GM19239 (cell line): ENCODE measurements at places on chromosomes 11 and 22.

DNA sequence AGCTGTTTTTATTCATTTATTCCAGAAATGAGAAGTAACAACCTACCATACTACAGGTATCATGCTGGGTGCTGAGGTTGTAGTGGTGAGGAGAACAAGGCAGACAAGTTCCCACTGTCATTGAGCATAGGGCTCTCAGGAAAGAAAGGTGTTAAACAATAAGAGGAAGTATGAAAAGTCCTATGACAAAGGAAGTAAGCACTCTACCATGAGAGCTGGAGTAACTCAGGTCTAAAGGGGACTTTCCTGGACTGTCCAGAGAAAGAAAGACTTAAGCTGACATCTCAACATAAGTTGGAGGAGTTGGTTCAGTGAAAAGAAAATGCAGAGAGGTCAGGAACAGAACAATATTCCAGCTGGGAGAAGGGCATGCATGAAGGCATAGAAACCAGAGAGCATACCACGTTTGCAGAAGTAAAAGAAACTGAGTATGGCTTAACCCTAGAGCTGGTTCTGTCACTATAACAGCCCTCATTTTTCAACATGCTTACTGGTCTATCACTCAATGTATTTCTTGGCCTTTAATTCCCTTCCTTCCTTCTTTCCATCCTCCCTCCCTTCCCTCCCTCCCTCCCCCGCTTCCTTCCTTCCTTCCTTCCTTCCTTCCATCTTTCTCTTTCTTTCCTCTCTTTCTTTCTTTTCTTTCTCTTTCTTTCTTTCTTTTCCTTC lies 137.8 kb upstream of the BDNF start:
- DNase-seq, result no peak

- no peak for DNase-seq
These were observed 10.1 kb downstream of the RAC2 start for GRCh38 chr22:37233751-37234631.

DNA sequence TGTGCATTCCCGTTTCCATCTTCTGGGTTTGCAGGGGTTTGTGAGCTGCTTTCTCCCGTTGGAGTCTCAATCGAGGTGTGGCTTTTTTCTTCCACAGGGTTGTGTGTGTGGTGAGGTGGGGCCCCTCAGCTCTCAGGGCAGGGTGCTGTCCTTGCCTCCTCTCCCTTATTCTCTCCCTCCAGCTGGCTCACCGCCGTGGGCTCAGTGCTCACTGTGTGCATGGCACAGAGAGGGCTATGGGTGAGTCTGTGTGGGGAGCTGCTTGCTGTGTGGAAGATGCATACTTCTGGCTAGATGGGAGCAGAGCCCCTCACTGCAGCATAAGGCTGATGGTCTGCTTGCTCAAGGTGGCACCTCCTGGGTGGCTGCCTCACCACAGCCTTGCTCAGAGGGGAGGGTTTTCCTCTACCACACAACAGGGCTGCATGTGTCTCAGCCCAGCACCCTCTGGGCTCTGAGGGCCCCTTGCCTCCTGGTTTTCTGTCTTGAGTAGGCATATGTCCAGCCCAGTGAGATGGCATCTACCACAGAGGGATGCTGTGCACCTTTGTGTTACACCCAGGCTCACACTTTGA lies 203.1 kb upstream of the B3GAT1 start:
- DNase-seq, result no peak

DNA sequence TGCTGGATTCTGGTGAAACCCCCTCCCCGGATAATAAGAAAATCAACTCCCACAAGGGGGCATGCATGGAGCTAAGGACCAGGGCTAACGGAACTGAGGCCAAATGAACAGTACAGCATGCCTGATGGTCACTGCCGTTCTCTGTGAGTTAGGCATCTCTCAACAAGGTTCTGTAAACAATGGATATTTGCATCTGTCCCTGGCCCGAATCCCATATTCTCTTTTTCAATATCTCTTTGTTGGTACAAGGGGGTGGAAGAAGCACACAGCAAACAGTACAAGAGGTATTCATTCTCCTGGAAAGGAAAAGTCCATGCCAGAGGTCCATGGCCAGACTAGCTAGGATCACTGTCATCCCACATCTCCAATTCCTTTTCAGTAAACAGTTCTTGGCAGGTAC lies 32.2 kb upstream of the APOA1 start:
- no peak for DNase-seq
